ENCODE measurements at places on chromosomes 6 and 20.

DNA sequence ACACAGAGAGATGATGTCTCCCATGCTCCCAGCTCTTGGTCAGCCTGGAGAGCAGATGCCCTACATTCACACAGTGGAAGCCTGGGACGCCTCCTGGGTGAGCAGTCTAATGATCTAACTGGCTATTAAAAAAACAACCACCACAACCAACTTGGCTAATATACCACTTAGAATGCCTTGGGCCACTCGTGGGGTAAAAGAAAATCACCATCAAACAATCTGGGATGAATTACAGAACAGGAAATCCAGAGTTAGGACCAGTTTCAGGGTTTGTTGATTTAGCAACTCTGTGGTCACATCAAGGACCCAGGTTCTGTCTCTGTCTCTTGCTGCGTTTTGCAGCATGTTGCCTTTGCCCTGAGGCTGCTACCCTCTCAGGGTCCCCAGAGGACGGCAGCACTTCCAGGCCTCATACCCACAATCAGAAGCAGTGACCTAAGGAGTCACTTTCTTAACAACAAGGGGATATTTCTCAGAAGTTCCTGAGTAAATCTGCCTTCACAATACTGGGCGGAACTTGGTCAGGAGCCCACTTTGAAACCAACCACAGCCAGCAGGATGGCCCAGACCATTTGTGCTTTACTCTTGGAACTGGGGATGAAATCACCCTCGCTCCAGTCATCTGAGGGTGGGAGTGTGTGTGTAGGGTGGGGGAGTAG, 118.7 kb downstream of the CLIC5 start:
- DNase-seq = peak; percentile 60

DNA sequence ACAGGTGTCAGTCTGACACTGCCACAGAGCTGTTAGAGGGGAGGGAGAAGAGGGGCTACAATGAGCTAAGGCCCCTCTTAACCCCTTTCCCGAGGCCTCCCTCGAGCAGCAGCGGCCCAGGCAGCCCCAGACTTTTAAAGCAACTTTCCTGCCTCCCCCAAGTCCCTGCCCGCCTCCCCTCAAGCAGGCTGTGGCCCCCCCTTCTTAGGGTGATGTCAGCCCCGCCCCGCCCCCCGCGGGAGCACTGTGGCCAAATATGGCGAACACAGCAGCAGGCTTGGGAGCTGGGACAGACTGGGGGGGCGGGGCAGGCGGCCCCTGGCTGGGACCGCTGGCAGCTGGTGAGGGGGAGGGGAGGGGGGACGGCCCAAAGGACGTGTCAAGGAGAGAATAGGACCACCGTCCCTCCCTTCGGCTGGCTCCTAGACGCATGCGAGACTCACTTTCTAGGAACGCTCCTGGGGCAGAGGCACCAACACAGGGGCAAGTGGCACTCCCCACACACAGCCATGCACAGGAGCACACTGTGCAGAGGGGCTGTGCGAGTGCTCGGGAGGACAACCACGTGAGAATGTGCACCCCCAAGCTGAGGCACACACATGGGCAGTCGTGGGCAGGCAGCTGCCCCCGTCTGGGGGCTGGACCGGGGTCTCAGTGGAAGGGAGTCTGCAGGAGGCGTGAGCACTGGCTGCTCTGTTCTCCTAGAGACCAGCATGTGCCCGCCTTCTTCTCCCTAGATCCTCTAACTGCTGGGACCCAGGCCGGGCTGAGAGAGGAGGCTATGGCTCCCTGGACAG, 6.7 kb downstream of the TEAD3 start:
- no peak for DNase-seq

DNA sequence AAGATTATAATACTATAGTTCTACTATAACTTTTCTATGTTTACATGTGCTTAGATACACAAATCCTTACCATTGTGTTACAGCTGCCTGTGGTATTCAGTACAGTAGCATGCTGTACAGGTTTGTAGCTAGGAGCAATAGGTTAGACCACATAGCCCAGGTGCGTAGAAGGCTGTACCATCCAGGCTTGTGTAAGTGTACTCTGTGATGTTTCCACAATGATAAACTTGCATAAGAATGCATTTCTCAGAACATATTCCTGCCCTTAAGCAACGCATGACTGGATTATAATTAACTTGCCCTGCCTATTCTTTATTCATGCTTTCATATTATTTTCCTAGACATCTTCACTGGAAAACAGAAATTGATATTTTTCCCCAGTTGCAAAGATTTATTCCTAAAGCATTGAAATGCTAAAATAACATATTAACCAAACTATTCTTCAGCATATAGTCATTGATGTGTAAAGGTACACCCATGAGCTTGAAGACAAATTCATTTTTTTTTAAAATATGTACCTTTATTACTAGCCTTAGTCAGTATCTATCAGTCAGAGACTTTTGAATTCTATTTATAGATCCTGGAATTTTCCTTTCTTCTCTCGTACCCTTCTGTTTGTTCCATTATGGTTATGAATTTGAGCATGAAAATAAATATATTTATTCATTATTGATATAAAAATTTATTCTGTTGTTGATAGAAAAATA, 7.2 kb upstream of the CTAGE9 start:
- DNase-seq = no peak

- no peak for DNase-seq
Observed at GRCh38 chr20:50191065-50191543, 474 bp downstream of the CEBPB start.

GRCh38 chr6:6006428-6007365, at the start of gene NRN1:
NRN1 (minus strand) TSS chr6:6006925; CDS start chr6:6006749, 176 bp downstream.
- no peak for DNase-seq

- no peak for DNase-seq
Observed at GRCh38 chr20:9441948-9442347, 72.4 kb upstream of the LAMP5 start.

- no peak for DNase-seq
Observed at GRCh38 chr6:34518669-34519365, 37.3 kb downstream of the SPDEF start.

DNA sequence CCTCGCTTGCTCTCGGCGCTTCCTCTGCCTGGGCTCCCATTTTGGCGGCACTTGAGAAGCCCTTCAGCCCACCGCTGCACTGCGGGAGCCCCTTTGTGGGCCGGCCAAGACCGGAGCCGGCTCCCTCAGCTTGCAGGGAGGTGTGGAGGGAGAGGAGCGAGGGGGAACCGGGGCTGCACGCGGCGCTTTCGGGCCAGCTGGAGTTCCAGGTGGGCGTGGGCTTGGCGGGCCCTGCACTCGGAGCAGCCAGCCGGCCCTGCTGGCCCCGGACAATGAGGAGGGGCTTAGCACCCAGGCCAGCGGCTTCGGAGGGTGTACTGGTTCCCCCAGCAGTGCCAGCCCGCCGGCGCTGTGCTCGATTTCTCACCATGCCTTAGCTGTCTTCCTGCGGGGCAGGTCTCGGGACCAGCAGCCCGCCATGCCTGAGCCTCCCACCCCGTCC, 10.2 kb upstream of the SRPK1 start:
- DNase-seq = no peak

- DNase-seq = no peak
Observed at GRCh38 chr6:170245475-170245992, 45.3 kb downstream of the DLL1 start.

DNA sequence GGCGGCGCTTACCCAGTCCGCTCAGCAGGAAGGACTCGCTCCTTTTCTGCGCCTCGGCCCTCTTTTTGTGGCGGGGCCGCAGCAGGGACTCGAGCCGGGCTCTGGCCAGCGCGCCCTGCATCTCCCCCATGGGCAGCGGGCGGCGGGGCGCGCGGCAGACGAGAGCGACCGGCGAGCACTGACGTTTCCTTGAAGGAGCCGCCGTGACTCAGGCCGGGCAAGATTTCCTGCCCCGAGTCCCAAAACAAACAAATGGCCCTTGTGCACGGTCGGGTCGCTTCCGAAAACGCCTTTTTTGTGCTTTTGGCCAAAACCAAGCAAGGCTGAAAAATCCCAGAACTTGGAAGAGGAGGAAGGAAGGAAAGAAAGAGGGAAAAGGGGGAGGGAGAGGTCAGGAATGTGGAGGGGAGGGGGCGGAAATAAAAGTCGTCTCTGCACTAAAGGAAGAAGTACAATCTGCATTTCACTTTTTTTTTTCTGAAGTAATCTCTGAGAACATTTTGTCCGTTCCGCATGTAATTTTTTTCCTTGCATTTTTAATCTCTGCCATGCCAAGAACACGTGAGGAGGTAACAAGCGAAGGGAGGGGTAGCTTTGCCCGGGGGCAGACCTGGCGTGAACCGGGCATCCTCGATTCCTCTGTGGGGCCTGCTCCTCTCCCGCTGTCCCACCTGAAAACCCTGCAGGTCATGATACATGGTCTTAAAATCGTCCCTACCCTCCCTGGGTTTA, 123.3 kb upstream of the SLC2A12 start:
- no peak for DNase-seq

DNA sequence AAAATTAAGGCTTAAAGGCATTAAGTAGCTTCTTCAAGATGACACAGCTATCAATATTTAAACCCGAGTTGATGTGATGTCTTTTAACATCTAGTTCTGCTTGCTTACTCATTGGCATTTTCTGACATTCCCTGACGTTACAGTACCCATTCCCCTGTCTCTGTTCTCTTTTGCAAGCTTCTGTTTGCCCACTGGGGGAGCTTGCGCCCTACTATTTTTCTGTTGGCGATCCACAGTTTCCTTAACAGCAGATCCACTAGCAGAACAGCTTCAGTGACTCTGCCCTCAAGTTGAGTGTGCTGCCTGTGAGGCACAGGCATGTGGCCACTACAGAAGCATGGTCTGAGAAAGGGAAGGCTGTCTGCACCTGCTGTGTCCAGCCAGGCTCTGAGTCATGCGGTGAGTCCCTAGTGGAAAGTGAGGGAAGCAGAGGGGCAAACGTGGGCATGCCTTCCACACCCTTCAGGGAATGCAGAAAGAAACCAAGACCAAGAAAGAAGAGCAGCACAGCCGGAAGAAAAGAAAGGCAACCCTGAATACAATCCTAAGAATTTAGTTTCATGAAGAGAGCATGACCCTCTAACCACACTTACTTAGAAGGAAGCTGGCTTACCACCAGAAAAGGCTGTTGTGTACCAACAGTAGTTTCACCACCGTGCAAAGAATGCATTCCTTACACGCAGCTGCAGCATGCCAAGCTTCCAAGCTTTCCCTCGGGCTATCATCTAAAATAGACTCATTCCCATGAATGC, 97.7 kb upstream of the VGLL2 start:
- no peak for DNase-seq

GRCh38 chr20:46367967-46368901, 38.2 kb downstream of the ELMO2 start:
- no peak for DNase-seq

DNA sequence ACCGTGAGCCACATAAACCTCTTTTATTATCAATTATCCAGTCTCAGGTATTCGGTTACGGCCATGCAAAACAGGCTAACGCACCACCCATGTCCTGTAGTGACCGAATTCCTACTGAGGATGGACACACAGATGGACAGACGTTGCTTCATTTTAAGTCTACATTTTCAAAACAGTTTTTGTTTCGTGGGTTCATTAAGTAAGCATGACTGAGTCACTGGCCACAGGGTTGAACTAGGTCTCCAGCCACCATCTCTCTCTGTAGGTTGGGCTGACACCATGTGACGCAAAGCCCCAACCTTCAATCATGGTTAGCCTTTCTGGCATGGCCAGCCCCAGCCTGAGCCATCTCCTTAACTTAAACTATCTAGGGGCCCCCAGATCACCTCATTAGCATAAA, 110.0 kb upstream of the SLC22A23 start:
- no peak for DNase-seq

GRCh38 chr6:151005164-151005563, 139.7 kb downstream of the MTHFD1L start:
- DNase-seq = no peak

GRCh38 chr20:54891907-54892306, 416.5 kb downstream of the DOK5 start:
- no peak for DNase-seq

DNA sequence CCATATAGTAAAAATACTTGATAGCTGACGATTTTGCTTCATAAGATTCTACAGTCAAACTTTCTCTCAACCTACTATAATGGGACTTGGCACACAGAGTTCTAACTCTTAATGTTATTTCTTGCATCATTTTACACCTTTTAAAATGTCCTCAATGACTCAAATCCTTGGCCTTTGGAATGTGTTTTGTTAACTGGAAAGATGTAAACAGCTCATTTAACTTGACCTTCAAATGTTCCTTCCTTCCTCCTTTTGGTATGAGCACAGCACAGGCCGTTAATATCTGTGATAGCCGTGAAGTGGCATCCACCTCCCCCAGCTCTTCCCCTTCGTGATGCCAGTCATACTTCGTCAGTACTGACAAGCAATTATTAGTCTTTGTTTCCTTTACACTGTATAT, 972.0 kb upstream of the CITED2 start:
- no peak for DNase-seq

- DNase-seq = no peak
Observed at GRCh38 chr20:44714701-44715498, at the start of gene CCN5. CCN5 (plus strand) TSS chr20:44715369; CDS start chr20:44715391, 22 bp downstream.

- DNase-seq = no peak
Observed at GRCh38 chr20:36004045-36004444, 35.7 kb downstream of the CNBD2 start.

- DNase-seq = no peak
Observed at GRCh38 chr6:133894795-133895358, 6.0 kb downstream of the TCF21 start.

DNA sequence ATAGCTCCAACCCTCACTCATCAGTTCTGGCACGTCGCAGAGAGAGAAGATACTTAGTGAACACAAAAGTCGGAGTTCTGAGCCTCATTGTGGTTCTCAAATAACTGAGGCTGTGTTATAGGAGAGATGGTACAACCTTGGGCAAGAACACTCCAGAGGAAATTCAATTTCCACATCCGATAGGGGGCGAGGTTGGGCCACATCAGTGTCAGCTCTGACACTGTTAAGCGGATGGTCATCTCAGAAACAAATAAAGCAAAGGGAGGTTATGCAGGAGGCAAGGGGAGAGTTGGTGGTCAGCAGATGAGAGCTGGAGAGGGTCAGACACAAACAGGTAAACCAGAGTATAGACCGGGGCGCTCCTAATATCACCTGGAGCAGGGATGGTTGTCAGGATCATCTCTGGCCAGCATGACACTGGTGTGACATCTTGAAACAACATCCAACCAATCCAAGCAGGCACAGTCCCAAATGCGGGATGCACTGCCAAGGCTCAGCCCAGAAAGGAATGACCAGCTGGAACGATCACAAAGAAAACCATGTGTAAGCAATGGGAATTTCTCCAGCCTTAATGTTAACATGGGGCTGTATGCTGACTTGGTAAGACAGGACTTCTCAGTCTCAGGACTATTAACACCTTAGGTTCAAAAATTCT, 331.8 kb downstream of the HACE1 start:
- peak; percentile 9 for DNase-seq

- peak; percentile 93 for DNase-seq
Observed at GRCh38 chr6:161168281-161168891, 105.5 kb downstream of the AGPAT4 start.

- no peak for DNase-seq
Observed at GRCh38 chr20:59185809-59186208, 22.2 kb downstream of the ZNF831 start.

All from GM04504 (cell line).